BJ (cell line): ENCODE measurements at places on chromosomes 2 and 18.

DNA sequence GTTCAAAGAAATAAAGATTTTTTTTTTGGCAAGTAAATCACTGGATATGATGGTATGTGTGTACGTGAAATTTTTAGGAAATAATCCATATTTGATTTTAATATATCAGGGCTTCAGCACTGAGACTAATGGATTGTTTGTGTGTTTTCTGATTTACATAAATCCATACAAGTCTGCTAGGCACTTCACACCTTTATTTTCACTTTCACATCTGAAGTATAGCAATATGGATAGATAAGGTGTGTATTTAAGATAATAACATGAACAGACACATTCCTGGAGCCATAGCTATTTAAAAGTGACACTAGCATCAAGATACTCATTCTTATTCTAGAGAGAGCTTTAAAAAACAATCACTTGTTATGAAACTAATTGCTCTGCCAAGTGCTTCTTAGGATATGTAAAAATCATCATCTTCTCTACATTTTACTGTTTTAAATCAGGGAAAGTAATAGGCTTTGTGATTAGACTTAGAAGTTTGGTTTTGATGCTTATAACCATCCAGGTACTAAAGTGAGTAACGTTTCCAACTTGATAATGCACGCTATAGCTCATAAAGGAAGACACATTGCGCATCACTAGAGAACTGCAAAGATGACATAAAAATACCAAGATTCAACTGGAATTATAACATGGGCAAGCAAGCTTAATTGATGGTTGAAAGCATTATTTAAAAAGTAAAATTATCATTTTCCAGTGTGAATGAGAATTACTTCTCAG lies 208.9 kb downstream of the ZEB2 start:
- no peak for DNase-seq

DNA sequence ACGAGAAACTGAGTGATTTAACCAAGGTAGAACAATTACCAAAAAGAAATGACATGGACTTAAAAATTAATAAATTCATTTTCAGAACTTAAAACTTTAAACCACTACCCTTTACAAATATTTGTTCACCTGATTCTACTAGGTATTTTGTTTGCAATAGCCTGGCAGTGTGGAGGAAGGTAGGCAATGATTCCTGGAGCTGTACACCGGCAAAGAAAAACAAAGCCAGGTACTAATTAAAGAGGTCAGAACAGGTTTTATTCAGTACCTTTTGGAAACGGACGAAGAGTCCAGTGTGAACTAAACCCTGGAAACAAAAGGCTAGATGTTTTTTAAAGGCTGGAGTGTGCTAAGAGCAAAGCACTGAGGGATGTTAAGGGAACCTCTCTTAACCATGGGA lies 561.3 kb upstream of the FSHR start:
- no peak for DNase-seq

DNA sequence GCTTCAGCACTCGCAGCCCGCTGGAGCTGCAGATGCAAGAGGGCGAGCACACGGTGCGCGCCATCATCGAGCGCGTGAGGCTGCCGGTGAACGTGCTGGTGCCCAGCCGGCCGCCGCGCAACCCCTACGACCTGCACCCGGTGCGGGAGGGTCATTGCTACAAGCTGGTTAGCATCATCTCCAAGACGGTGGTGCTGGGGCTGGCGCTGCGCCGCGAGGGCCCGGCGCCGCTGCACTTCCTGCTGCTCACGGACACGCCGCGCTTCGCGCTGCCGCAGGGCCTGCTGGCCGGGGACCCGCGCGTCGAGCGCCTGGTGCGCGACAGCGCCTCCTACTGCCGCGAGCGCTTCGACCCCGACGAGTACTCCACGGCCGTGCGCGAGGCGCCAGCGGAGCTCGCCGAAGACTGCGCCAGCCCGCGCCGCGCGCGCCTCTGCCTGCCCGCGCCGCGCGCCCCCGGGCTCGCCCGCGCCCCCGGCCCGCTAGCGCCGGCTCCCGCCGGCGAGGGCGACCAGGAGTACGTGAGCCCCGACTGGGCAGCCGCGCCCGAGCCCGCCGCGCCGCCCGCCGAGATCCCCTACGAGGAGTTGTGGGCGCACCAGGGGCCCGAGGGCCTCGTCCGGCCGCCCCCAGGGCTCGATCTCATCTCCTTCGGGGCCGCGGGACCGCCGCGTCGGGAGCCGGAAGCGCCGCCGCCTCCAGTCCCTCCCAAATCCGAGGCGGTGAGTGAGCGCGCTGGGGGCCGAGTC lies 11.8 kb downstream of the GAREM2 start:
- DNase-seq, result no peak

DNA sequence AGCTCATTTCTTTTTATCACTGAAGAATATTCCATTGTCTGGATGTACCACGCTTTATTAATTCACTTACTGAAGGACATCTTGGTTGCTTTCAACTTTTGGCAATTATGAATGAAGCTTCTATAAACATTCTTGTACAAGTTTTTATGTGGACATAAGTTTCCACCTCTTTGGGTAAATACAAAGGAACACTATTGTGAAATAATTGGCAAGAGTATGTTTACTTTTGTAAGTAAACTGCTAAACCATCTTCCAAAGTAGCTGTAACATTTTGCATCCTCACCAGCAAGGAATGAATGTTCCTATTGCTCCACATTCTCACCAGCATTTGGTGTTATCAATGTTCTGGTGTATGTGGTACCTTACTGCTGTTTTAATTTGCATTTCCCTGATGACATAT lies 15.8 kb upstream of the VWC2L start:
- DNase-seq, result no peak
